ENCODE measurements at places on chromosomes 4 and X.
A peak's percentile ranks its signal among the peaks of the same experiment; 100 is the strongest.

- no peak for DNase-seq
Observed at GRCh38 chrX:39470588-39471407, 627.0 kb downstream of the BCOR start.

- no peak for DNase-seq
Observed at GRCh38 chrX:123731987-123732669, 724 bp downstream of the THOC2 start.

DNA sequence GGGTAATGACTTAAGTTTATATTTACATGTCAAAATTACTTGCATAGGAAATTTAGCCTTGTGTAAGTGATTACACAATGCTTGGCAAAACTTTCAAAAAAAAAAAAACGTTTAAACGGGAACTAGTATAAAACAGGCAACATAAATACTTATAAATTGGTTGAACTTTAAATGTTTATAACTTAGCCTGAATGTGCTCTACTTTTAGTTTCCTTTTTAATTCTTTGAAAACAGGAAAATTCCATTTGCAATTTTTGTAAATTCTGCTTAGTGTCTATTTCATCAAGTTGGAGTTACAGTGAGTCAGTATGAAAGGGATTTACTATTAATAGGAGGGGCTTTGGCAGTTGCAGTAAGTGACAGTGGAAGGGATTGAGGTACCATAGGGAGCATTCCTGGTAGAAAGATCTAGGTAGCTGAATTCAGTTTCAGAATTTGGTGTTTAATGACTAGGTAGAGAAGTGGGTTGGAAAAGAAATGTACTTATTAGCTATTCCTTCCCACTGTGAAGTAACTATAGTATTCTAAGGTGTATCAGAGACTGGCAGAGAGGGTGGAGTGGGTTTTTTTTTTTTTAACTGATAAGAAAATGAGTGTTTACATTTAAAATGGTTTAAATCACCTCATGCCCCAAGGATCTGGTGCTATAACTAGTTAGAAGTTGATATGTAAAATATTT lies 2.8 kb downstream of the STAG2 start:
- DNase-seq, result peak; percentile 65

GRCh38 chr4:154559141-154559493 lies 3.7 kb upstream of the FGB start:
- no peak for DNase-seq

DNA sequence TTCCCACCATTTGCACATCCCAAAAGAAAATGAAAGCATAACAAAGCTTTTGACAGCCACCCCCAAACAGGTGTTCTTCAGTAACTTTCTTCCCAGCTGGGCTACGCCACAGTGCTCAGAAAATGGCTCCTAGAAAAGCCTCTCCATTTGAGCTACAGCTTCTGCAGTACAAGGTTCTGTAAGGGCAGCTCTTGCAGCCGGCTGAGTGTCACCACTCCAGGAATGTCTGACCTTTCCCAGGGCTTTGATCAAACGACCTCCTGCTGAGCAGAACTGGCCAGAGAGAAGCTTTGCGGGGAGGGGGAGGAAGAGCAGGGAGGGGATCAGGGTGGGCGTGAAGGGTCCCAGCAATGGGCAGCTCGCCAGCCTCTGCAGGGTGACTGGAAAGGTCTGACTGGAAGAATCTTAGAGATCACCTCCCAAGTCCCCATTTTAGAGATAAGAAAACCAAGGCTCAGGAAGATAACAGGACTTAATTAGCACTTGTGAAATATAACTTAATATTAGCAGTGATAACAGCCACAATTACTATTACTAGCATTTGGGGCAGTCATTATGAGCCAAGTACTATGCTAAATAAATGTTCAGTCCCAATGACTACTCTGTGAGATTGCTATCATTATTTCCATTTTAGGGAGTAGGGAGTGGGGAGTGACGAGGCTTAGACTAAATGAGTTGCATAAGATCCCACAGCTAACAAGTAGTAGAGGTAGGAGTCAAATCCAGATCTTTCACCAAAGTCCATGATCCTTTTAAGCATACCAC lies 51.1 kb downstream of the LEF1 start:
- DNase-seq, result no peak

DNA sequence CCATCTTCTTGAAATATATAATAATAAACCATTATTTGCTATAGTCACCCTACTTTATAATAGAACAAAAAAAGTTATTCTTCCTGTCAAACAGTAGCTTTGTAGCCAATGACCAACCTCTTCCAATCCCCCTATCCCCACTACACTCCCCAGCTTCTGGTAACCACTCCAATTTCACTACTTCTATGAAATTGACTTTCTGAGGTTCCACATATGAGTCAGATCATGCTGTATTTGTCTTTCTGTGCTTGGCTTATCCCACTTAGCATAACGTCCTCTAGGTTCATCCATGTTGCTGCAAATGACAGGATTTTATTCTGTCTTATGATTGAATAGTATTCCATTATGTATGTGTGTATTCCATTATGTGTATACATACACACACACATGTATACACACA lies 809.7 kb upstream of the NDST4 start:
- no peak for DNase-seq

DNA sequence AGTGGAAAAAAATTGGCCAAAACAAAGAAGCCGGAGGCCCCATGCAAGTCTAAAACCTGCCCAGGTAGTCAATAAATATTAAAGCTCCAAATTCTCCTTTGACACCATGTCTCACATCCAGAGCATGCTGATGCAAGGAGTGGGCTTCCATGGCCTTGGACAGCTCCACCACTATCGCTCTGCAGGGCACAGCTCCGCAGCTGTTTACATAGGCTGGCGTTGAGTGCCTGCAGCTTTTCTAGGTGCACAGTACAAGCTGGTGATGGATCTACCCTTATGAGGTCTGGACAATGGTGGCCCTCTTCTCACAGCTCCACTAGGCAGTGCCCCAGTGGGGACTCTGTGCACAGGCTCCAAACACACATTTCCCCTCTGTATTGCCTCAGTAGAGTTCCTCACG lies 84.2 kb upstream of the LANCL3 start:
- DNase-seq, result no peak

DNA sequence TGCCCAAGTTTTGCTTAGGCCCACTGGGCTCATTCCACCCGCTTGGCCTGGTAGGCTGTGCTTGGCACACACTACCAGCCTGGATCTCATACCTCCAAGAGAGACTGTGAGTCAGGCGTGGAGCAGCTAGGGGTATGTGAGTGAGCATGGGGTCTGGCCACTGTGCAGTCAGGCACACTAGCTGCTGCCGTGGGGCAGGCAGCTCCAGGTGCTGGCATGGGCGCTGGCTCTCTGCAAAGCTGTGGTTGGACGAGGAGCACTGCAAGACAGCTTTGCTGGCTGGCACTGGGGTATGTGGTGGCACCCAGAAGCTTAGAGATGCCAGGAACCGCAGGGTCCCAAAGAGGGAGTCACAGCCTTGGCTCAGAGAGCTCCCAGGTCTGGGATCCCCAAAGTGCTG lies 377.8 kb downstream of the KCTD8 start:
- DNase-seq, result no peak

- no peak for DNase-seq
Observed at GRCh38 chr4:79023799-79024770, 84.8 kb upstream of the PAQR3 start.

- DNase-seq, result no peak
Observed at GRCh38 chr4:28238876-28239275, 1378.2 kb downstream of the STIM2 start.
